Suppressor macrophage treated with lipopolysaccharide for 4 hours (primary cell): ENCODE measurements at places on chromosomes 2 and 18.

DNA sequence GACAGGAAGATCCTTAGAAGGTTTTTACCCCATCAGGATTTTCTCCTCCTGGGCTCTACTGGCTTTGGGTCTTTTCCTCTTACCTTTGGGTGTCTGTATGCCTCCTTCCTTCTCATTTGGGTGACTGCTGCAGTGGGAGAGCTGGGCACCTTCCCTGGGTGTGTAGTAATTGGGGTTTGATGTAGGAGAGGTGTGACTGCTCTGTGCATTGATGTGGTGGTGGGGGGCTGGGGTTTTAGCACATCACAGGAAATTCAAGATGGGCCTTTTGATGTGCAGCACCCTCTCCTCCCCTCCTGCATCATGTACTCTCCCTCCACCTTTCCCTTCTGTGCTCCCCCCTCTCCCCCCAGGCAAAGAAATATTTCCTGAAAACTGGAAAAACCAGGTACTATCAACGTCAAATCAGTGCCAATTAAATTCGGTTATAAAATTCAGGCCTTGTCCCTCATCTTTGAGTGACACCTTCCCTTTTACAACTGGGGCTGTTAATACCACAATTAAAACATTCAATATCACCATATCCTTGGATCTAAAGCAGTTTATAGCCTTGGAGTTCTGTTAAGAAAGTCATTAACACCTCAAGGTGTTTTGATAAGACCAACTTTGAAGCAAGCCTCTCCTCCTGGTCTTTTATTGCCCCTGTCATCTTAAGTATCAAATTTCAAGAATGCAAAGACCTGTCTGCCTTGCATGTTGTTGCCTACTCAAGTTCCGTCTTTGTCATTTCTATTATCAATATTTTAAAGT is 23.3 kb downstream of the EDAR start:
- no peak for DNase-seq

DNA sequence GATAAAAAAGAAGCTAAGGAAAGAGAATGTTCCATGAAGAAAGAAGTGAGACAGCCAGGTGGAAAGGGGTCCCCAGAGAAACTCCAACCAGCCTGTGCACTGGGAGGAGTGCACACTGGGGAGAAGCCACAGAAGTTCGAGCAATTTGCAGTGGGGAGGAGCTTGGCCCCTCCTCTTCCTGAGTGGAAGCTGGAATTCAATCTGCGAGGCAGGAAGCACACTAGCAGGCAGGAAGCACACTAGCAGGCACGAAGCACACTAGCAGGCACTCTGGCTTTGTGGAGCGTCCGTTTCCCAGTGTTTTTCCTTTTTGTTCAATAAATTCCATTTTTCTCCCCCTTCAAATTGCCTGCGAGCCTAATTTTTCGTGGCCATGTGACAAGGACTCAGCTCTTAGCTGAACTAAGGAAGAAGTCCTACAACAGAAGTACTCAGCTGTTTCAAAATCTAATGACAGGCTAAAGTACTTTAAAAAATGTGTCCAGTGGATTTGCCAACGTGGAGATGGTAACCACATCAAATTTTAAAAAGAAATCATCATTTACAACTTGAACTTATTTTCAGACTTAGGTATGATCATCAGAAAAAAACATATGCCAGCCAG is 21.4 kb upstream of the SPIRE1 start:
- DNase-seq = peak; percentile 52

DNA sequence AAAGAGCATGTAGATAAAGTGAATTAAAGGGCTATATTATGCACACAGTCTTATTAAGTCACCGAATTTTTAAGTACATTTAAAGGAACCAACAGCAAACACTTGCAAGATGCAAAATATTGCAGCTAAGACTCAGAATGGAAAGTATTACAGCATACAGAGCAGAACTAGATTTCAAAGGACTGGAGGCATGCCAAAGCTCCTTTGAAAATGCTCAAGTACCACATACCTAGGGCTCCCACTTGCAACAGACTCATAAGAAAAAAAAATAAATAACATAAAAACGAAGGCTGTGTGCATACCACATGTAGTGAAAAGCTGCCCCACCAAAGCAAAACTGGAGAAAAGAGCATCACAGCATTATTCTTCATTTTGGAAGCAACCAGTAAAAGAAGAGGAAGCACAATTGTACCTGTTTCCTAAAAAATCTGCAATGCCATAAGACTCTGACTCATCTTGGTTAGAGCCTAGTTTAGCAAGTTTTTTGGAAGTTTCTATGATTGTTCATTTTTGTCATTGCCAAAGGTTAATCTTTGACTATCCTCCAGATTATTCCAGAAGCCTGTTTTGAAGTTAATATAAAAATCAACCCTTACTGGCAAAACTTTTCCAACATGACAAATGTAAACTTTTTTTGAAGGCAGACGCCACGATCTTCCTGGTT is 306.0 kb upstream of the COL3A1 start:
- no peak for DNase-seq

GRCh38 chr2:159185401-159186130 is 100.9 kb downstream of the WDSUB1 start:
- DNase-seq = no peak

GRCh38 chr18:59002974-59003594 is 136.6 kb upstream of the SEC11C start:
- DNase-seq = peak; percentile 23

DNA sequence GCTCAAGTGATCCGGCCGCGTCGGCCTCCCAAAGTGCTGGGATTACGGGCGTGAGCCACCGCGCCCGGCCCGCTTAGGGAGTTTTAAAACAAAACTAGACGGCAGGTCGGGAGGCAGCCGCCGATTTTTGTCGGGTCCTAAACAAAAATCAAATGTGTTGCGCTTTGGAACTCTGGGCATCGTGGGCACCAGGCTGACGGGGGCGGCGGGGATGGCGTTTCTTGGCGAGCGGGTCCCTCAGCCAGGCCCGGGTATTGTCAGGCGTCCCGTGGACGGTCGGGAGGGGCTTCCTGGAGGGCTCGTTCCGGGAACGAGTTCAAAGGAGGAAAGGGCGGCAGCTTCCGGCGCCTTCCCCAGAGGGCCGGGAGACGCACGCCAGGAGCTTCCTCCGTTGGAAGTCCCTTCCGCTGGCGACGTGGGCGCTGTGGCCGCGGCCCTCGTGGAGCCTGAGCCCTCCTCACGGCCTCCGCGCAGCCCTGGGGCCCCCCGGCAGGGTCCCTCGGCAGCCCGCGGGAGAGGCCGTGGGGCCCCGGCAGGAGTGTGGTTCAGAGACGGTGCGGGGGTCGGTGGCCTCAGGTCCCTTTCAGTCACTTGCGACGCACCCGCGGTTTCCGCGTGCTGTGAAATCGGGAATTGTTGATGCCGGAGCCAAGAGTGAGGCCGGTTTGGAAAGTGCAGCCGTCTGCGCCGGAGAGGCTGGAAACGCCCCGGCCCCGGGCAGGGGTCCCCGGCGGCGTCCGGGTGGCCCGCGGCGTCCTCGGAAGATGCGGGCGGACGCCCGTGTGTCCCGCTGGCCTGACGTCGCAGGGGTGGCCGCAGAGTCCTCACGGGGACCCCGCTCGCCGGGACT is 59.3 kb downstream of the EMILIN2 start:
- DNase-seq = peak; percentile 91

DNA sequence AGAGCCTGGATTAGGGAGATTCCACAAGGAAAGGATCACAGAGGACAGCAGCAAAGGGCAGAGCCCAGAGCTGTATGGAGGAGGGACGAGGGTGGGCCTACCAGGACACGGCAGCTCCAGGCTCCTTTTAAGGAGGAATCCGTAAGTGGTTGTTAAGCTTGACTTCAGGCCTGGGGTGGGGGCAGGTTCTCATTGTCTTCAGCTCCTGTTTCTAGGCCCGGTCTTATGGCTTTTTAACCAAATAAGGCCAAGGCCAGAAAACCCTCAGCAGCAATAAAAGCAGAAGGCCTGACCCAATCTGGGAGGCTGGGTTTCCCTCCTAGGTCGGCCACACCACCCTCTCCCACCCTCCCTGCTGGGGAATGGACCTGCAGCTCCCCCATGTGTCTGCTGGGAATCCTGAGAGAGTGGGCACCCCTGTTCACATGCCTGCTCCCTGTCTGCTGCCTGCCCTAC is 111.2 kb downstream of the PLB1 start:
- DNase-seq = peak; percentile 27

- no peak for DNase-seq
Measured at GRCh38 chr2:236768393-236769140, 198.9 kb downstream of the ACKR3 start.

- DNase-seq = no peak
Measured at GRCh38 chr18:57710226-57710625, 88.6 kb upstream of the NARS1 start.

GRCh38 chr2:169330555-169331198 is 31.7 kb downstream of the LRP2 start:
- no peak for DNase-seq

GRCh38 chr2:46813680-46814079 is 101.9 kb downstream of the MCFD2 start:
- no peak for DNase-seq

DNA sequence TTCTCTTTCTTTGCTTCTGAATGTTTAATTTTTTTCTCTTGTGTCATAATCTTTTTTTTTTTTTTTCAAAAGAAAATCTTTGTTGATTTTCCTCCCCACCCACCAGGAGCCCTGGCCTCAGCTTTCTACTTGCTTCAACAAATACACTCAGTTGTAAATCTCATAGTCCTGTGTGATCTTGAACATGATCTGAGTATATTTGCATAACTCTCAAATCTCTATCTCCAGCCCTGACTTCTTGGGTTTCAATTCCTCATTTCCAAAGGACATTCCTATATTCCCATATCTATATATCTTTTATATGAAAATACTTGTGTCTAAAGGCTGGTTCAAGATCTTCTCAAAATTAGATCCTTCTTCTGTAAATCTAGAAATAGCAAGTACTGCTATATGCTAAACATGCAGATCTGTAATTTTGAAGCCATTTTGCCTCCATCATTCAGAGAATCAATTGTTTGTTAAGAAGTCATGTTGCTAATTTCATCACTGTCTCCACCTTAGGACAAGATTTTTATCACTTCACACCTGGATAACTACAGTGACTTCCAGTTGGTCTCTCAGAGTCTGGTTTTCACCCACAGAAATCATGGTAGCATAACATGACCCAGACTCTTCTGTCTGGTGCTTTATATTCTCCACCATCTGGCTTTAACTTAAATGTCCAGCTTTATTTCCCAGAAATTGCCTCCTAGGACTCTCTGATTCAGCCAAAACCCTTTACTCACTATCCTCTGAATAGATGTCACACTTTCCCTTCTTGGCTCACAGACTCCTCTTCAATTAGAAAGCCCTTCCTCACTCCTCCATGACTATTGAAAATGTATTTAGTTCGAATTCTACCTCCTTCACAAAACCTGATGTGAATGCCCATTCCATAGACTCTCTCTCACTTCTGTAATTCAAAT is 98.1 kb downstream of the ZEB2 start:
- DNase-seq = peak; percentile 48

- DNase-seq = peak; percentile 3
Measured at GRCh38 chr2:18046558-18047212, 168.2 kb downstream of the KCNS3 start.

- DNase-seq = no peak
Measured at GRCh38 chr2:84297155-84297554, 161.9 kb downstream of the SUCLG1 start.

GRCh38 chr2:38552259-38552658 is 50.5 kb downstream of the HNRNPLL start:
- DNase-seq = no peak

GRCh38 chr2:239288951-239289511 is 111.8 kb downstream of the HDAC4 start:
- DNase-seq = peak; percentile 39

DNA sequence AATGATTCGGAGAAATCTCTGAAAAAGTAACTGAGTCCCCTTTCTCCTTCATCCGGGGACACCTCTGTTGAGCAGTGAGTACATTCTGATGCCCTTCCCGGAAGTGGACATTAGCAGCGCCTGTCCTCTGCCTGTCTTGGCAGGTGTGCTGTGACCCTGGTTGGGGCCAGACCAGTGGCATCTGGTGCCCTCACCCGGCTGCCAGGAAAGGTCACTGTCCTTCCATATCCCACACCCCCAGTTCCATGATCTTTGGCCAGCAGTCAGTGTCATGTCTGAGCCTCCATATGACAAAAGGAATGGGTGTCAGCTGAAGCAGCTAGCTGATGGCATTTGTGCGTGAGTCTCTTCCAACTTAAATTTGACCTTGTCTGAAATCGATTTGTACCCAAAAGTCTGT is 128.1 kb downstream of the NCK2 start:
- DNase-seq = no peak

DNA sequence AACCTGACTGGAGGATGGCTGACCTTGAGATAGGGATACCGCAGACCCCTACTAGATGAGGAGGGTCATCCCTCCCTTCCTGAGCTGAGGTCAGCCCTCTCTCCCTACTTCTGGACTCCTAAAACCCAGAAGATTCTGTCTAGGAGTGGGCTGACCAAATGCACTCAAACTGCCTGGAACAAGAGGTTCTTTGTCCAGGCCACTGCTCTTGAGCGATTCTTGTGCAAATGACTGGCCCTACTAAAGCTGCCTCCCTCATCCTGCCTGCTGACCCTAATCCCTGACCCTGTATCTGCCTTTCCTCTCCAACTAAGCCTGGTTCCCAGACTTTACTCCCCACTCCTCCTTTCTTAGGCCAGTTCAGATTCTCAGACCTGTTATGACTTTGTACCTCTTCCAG is 56.2 kb downstream of the EFR3B start:
- DNase-seq = no peak

GRCh38 chr2:190863946-190864345 is 16.7 kb upstream of the GLS start:
- DNase-seq = no peak

DNA sequence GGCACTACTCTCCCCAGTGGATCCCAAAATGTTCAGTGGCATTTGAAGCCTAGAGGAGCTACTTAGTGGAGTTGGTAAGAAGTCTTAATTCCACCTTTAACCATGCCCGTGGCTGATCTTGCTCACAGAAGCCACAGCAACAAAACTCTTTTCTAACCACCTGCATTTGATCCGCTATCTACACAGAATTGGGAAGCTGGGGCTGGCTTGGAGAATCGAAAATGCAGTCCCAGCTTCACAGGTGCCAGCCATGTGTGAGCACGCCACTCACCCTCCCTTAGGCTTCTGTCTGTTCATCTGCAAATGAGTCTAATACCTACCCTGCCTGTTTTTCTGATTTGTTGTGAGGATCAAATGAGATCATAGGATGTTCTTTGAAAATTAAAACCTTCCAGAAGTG is 182.6 kb downstream of the BCL11A start:
- DNase-seq = no peak

DNA sequence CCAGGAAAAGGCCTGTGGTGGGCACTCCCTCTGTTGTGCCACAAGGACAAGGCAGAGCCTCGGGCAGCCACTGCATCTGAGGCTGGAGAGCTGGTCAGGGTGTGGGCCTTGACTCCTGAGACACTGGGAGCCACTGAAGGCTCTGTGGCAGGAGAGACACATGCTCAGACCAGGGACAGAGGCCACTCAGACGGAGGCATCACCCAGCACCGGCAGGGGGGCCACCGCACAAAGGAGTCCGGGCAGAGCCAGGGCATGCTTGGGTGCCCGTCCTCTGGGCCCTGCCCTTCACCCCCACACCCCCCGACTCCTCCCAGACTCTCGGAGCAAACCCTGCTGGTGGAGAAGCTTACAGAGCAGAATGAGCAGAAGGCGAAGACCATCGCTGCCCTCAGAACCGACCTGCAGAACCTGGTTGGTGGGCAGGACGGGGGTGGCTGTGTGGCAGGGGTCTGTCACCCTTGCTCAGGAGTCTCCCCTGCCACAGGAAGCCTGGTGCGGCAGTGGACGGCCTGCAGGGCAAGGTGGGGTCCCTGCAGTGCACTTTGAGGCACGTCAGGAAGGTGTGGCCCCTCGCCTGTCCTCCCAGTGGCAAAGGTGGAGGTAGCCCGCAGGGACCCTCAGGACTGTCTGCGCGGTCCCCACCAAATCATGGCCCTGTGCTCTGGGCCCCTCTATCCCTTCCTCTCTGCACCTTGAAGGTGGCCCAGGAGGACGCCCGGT is 26.0 kb downstream of the CROCC2 start:
- no peak for DNase-seq

- DNase-seq = no peak
Measured at GRCh38 chr2:9225806-9226205, 19.2 kb downstream of the ASAP2 start.
